ENCODE measurements at places on chromosomes 4 and X. TPM values are rescaled to one million over a fixed set of nuclear protein-coding genes. Genes with fewer than 3 reads are reported as not detected.
A peak's percentile ranks its signal among the peaks of the same experiment; 100 is the strongest.

- DNase-seq: no peak
Measured at GRCh38 chrX:133926809-133927208, 58.6 kb downstream of the GPC3 start.

DNA sequence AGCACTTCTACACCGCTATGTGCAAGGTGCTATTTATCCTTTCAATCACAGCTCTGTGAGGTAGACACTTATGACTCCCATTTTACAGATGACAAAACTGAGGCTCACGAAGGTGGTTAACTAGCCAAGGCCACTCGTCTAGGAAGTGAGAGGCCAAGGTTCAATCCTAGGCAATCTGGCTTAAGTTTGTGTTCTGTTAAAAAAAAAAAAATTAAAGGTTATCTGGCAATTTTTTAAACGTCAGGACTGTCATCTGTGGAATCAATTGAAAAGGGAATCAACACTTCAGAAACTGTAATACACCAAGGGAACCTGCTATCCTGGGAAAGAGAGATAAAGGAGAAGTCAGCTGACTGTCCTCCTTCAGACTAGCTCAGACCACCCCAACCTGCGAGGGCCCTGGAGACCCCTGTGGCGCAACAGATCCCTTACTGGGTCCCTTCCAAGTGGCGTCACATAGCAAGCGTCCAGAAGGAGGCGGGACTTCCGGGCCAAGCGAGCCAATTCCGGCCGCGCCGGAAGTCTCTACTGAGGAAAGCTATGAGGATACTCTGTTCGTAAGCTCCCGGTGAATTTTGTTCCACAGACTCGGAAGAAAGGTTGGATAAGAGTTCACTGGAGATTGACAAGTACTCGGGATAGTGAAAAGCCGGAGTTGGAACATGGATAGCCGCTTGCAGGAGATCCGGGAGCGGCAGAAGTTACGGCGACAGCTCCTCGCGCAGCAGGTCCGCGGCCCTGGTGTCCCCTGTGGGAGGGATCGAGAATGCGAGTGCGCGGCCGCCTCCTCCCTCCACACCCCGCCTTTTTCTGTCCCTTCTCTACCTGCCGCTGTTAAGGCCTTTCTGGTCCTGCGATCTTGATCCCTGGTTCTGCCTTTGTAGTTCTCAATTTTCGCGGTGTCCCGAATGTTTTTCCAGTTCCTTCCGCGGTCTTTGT lies at the start of gene METTL14:
TSS of gene METTL14 (plus strand) at position 520 of the 939 bp plus-strand sequence. CDS start at position 663, 143 bp downstream.
- peak; percentile 83 for DNase-seq

GRCh38 chr4:7742807-7743280 lies 196.8 kb downstream of the AFAP1 start:
- DNase-seq: no peak

The PABPC1L2B gene
- total RNA-seq: not detected

- no peak for DNase-seq
Measured at GRCh38 chr4:67130411-67130810, 414.9 kb downstream of the CENPC start.

GRCh38 chr4:113955948-113956347 lies 23.5 kb downstream of the ARSJ start:
- DNase-seq: no peak

DNA sequence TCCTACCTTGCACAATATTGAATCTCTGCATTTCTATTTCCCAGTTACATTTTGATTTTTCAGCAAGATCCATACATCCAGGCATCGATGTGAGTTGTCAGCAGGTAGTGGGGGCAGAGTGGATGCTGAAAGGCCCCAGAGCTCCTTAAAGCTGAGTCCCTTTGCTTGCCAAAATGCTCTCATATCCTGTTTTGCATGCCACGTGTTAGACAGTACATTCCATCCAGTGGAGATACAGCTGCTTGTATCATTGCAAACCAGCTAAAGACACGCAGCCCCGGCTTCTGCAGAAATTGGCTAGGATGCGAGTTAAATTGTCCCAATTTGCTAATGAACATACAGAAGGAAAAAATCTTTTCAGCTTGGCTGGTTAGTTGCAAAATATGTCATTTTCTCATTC lies 179.6 kb upstream of the MXRA5 start:
- no peak for DNase-seq

DNA sequence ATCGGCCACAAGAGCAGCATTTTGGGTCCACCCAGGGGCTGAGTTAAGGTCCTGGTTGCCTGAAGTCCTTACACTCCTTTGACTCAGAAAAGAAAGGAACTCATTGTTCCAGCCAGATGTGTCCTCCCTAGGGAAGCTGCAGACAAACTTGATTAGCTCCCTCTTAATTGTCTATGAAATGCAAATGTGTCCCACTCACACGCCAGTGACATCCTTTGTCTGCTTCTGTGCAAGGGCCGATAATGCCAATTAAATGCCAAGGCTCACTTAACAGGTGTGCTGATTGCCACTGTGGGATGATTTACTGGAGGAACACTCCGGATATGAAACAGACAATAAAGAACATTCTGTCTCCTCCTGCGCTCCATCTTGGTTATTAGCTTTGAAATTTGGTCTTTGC lies 332.9 kb upstream of the CPEB2 start:
- no peak for DNase-seq

- no peak for DNase-seq
Measured at GRCh38 chrX:69116077-69116476, 49.2 kb downstream of the PJA1 start.

GRCh38 chr4:83381173-83381572 lies 46.5 kb upstream of the HPSE start:
- DNase-seq: no peak

The TRPC5OS gene
- total RNA-seq: not detected

- DNase-seq: no peak
Measured at GRCh38 chr4:88866862-88867550, 169.4 kb upstream of the NAP1L5 start.

GRCh38 chr4:165079476-165079875 lies 25.8 kb downstream of the TRIM75 start:
- no peak for DNase-seq

The MTCP1 gene
- total RNA-seq: 21.8 TPM

- no peak for DNase-seq
Measured at GRCh38 chr4:7135389-7135746, 57.0 kb upstream of the SORCS2 start.

GRCh38 chrX:2370456-2370855 lies 130.3 kb downstream of the DHRSX start:
- no peak for DNase-seq

- DNase-seq: no peak
Measured at GRCh38 chr4:173008436-173008835, 160.2 kb upstream of the GALNT7 start.

- DNase-seq: no peak
Measured at GRCh38 chr4:30776921-30777415, 56.8 kb downstream of the PCDH7 start.

DNA sequence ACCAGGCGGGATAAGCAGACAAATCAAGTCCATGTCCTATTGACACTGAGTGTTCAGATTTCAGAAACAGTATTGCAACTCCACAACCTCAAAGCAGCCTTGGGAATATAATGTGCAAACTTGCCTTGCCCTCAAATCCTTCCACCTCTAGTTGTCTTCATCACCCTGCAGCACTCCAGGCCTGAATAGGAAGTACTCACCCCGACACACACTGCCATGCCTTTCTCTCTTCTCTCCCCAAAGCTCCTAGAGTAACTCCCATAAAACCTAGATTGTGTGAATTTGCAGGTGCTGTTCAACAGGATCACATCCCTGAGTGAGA lies 19.6 kb downstream of the ACSL1 start:
- DNase-seq: no peak

DNA sequence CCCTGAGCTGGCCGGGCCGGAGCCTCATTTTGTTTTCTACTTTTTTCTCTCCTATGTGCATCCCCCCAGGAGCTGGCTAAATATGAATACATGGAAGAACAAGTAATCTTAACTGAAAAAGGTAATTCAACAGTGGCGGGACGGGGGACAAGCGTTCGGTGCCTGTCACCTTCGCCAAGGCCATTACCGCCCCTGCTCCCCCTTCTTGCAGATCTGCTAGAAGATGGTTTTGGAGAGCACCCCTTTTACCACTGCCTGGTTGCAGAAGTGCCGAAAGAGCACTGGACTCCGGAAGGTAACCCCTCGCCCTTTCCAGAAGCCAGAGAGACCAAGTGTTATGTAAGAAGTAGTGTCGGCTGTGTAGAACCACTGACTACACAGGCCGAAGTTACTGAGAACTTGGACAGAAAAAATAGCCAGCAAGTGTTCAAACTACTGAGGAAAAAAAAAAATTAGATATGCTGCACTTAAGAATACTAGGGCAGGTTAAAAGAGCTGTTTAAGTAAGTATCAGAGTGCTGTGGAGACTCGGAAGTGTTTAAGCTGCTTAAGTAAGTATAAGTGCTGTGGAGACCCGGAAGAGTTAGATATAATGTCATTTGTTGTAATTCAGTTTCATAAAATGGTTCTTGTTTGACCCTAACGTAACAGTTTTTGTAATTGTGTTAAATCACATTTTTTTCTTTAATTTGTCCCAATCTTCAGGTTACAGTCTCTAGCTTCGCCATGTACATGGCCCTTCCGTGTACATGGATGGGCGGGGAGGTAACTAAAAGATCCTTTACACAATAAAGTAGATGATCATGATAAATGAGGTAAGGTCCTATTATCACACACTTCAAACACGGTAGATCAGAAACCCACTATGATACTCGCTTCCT lies 856 bp downstream of the SAT1 start:
- peak; percentile 24 for DNase-seq

- no peak for DNase-seq
Measured at GRCh38 chrX:18210470-18210869, 10.2 kb downstream of the BEND2 start.

DNA sequence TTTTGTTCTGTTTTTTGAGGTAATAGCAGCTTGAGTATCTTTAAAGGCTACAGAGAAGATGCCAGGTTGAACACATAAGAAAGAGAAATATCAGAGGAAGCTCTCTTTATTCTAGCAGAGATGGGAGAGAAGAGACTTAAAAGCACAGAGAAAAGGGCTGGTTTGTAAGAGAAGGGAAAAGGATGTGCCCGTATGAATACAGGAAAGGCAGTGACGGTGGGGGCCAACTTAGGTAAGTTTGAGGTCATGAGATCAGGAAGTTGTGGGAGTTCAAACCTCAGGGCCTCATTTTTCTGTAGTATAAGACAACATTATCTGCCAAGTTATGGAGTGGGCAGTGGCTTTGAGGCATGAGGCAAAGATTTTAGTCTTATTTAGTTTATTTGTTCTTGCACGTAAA lies 121.3 kb upstream of the S100G start:
- DNase-seq: peak; percentile 57

DNA sequence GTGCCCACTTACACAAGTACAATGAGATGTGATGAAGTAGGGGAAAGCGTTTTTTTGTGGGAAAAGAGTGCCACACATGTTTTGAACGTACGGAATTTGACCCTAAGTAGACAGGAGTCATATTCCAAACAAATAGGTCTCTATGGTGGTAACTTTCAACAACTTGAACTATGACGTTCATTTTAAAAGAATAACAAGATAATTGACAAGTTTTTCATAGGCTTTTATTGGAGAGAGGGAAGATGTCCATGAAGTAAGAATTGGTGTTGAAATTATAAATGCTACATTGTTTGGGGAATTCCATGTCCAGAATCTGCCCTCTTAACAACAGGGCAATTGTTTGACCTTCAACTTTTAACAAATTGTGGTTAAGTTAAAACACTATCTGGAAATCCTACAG lies 126.5 kb downstream of the GASK1B start:
- no peak for DNase-seq

DNA sequence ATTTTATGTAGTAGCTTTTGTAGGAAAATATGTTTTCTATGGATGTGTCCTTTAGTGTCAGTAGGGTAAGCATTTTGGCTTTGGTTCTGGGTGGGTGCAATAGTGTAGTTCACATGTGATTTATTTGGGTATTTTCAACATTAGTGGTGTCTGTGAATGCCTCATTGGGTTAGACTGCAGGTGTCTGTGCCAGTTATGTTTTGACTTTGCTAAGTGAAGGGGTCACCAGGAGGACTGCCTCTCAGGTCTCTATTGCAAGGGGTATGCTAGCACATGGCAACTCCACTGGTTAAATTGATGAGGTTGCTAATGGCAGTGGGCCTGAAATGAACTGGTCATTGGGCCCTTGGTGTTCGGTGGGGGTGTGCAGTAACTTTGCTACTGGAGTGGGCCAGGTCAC lies 467.1 kb downstream of the NAF1 start:
- no peak for DNase-seq

GRCh38 chrX:53319614-53320542 lies 38.5 kb upstream of the IQSEC2 start:
- no peak for DNase-seq

GRCh38 chrX:142156567-142156966 lies 48.5 kb downstream of the MAGEC2 start:
- DNase-seq: no peak

The SPANXA2 gene
- total RNA-seq: not detected

GRCh38 chrX:55004231-55004630 lies 4.1 kb downstream of the APEX2 start:
- DNase-seq: no peak

DNA sequence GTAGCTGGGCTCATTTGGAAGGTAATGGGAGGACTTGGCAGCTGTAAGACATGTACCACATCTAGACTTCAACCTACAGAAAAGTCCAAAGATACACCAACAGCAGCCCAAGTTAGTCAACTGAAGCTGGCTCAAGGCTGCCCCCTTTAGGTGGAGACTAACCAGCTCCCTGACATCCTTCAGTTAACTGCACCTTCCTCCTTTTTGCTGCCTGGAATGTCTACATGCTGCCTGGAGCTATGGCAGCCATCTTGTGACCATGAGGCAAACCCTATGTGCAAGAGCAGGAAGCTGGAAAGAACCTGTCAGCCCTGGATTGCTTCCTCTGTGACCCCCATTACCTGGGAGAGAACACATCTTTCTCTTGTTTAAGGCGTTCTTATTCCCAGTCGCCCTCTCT lies 25.8 kb downstream of the ARSD start:
- DNase-seq: no peak

GRCh38 chr4:2370597-2371320 lies 47.7 kb downstream of the ZFYVE28 start:
- no peak for DNase-seq

The ATP2B3 gene
- not detected for total RNA-seq

Data from CD4-positive, alpha-beta memory T cell (primary cell).